ENCODE measurements at places on chromosomes 3 and 15.

DNA sequence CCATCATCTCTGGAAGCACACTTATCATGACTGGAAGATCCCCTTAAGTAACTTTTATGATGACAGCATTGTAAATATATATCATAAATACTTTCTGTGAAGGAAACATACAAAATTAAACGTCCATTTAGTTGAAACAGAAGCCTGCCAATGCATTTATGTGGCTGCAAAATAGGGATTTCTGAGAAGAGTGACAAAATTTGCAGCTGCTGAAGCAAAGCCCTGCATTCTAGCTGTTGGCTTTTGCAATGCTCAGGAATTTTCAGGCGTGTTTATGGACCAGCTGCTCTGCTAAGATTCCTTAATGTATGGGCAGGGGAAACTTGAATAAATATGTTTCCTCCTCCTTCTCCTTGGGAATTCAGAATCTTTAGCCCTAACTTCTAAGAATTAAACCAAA lies 137.3 kb downstream of the CACNA2D3 start:
- no peak for DNase-seq

DNA sequence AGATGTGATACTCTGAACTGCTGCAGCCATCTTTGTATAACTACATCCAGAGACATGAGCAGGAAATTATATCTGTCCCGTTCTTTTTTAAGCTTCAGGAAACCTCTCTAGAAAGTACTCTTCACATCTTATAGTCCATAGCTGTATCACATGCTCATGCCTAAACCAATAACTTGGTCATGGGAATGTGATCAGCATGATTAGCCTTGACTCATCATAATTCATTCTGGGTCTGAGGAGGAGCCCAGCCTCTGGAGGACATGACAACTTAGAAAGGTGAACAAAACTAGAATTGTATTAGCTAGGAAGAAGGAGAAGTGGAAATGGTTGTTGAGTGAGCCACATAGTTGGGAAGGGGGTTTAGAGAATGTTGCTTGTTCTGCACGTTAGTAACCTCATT lies 12.9 kb downstream of the PPM1L start:
- no peak for DNase-seq

GRCh38 chr3:160134964-160135363 lies 90.3 kb upstream of the C3orf80 start:
- DNase-seq, result no peak

DNA sequence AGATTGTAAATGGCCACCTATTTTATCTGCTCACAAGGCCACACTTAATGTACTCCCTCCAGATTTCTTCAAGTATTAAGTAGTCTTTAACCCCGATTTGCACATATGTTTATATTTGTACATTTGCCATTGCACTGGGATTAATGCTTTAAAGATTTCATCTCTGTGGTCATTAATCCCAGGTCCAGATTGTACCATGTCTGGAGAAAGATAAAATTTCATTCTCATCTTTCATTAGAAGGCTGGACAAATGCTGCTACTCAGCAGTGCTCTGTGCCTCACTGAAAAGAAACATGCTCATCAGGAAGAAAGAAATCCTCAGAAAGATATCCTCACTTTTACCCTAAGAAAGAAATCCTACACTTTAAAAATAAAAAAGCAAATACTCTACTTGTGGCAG lies 62.5 kb upstream of the LRRC3B start:
- DNase-seq, result no peak

- DNase-seq, result no peak
Observed at GRCh38 chr3:183401678-183402077, 26.7 kb downstream of the MCF2L2 start.

DNA sequence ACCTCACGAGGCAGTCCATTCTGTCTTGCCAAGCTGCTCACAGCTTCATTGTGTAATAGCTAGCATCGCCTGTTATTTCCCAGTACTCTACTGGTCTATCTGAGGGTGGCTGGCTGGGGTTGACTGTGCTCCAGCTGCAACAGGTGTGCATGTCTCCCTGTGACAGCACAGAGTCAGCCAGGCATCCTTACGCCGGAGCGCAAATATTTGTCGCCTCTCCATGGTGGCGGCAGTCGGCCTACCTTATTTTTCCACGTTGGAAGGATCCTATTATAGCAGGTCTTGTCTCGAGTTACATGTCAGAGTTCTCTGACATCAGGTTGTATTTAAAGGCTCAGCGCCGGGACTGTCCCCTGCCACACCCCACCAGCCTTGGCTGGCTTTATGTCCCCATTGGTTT lies 307.1 kb downstream of the TLE3 start:
- no peak for DNase-seq

DNA sequence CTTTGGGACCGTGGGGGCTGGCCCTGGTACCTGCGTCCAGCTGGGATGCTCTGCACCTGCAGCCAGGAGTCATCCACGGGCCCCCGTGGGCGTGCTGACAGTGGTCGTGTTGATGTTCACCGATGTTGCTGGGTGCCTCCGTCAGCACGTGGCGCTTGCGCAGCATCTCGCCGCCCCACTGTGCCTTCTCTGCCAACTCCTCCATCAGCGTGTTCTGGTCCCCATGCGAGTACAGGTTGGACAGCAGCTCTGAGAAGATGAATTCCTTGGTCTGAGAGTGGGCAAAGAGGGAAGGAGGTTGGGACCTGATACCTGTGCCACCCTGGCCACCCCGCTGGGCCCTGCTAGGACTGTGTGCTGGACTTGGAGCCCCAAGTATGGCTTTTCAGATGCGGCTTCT lies 61.4 kb downstream of the ADAMTS7 start:
- DNase-seq, result no peak

DNA sequence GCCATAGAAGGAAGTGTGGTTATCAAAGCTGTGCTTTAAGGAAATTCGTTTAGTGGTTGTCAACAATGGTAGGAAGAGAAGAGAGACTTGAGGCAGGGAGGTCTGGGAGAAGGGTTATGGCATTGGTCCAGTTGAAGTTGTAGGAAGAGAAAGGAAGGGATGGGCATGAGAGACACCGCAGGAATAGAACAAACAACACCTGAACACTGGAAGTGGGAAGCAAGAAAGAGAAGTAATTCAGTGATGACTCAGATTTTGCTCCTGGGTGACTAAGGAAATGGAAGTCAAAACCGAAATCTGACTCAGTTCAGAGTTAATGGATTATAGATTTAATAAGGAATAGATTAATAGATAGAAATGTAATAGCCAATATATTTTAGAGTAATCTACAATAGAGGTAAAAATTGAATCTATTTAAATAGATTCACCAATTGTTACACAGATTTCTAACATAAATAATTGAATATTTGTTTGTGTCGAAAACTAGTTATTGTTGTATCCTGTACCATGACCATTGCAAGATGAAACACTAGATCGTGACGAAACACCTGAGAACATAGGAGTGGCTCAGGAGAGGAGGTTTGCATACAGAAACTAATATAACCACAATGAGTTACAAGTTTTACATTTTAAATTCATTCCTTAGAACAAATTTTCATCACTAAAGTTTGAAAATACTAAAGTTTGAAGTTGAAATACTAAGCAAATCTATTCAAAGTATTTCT lies 36.0 kb downstream of the THBS1 start:
- DNase-seq, result no peak

DNA sequence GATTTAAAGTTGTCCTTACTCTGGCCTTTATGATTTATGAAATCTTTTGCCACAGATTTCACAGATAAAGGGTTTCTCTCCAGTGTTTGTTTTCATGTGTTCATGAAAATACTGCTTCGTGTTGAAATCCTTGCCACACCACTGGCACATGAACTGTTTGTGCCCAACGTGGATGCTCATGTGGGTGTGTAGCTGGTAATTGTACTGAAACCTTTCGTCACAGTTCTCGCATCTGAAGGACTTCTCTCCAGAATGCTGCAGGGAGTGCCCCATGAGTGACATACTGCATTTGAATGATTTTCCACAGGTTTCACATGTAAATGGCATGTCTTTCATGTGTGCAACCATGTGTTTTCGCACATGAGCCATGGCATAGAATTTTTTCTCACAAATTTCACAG lies 111.9 kb downstream of the DOCK3 start:
- DNase-seq, result no peak

DNA sequence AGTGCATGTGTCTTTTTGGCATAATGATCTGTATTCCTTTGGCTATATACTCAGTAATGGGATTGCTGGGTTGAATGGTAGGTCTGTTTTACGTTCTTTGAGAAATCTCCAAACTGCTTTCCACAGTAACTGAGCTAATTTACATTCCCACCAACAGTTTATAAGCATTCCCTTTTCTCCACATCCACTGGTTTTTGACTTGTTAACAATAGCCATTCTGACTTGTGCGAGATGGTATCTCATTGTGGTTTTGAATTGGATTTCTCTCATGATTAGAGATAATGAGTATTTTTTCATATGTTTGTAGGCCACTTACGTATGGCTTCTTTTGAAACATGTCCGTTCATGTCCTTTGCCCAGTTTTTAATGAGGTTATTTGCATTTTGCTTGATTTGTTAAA lies 117.7 kb downstream of the CHCHD4 start:
- no peak for DNase-seq

DNA sequence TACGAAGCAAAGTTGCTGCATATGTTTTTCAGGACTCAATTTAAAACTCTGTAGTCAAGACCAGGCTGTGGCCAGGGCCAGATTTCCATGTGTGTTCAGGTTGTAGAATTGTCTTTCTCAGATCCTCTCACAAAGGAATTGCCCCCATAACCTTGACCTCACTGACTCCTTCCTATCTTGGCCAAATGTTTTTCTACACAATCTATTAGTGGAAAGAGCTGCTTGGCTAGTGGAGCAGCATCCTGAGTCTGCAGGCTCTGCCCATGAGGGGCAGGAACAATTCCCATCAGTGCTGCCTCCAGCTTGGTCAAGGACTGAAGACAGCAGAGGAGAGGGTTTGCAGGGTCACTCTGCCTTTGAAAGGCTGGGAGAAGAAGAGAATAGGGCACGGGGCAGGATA lies 6.9 kb upstream of the TBC1D21 start:
- no peak for DNase-seq

- DNase-seq, result no peak
Observed at GRCh38 chr15:71736286-71736947, 73.9 kb upstream of the NR2E3 start.

DNA sequence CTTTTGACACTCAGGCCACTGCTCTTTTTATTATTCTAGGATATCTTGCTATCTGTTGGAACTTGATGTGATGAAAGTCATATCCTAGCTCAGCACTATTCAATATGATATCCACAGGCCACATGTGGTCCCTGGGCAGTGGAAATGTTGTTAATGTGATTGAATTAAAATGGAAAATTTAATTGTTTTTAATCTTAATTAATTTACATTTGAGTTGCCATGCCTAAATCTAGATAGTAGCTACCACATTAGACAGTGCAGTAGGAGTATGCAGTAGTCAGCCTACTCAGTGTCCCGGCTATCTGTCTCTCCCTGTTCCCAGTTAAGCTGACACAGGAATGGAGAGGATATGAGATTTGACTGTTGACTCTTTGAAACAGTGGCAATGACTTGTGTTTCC lies 460.2 kb downstream of the GBE1 start:
- no peak for DNase-seq

DNA sequence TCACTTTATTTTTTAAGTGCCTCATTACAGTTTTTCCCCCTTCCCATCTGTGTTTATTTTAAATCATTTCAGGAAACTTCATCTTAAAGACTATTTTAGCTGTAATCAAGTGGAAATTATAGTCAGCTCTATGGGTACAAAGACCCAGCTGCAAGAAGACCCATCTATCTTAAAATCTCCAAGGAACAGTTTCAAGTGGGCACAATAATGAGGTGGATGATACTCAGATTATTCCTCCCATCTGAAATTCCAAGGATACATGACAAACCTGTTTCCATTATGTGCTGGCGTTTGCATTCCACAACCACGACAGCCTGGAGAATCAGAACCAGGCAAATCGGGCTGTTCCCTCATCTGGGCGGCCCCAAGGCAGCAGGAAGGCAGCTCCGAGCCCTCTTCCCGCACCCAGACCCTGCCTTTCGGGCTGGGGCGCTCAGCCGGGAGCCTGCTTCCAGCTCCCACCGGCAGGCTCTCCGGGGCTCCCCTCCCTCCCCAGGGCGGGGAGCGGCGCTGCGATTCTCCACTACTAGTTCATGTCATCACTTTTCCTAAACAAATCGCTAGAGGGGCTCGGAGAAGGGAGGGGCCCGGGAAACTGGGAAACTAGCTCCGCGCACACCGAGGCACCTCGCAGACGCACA lies at the start of gene MGLL:
MGLL (minus strand) TSS at position 475 of the 641 bp plus-strand sequence; CDS start at position 278, 197 bp downstream.
- no peak for DNase-seq

DNA sequence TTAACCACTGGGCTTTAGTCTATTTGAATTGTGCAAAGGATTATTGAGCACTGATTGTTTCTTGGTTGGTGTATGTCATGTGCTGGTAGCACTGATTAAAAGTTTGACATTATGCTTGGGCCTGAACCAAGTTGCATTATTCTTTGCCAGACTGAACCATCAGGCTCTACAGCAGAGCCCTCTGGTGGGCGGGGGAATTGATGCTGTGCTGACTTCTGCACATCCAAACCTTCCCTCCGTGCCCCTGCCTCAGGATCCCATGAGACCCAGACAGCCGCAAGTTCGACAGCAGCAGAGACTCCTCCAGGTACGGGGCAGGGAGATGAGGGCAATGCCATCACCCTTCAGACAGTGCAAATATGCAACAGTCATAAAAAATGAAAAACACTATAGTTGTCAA lies 28.4 kb upstream of the P2RY12 start:
- DNase-seq, result no peak

GRCh38 chr3:51622868-51623267 lies 48.2 kb upstream of the TEX264 start:
- DNase-seq, result no peak

- DNase-seq, result no peak
Observed at GRCh38 chr15:37372064-37372463, 271.7 kb upstream of the MEIS2 start.

GRCh38 chr3:23365066-23365465 lies 161.9 kb downstream of the UBE2E2 start:
- DNase-seq, result no peak

DNA sequence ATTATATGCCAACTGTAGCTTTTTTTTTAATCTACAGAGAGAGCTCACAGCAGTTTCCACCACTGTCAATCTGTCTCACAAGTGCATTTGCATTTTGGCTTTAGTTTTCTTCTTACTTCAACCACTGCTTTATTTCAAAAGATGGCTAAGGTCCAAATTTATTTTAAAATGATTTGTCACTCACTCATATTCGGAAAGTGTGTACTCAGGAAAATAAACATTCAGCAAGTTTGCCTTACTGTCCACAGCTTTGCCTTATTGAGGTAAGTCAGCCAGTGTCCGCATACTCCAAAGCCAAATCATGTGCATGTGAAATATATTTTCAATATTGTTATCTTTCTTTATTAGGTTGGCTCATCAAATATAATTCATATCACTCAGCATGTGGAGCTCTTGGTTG lies 240.7 kb upstream of the ARHGEF26 start:
- no peak for DNase-seq

DNA sequence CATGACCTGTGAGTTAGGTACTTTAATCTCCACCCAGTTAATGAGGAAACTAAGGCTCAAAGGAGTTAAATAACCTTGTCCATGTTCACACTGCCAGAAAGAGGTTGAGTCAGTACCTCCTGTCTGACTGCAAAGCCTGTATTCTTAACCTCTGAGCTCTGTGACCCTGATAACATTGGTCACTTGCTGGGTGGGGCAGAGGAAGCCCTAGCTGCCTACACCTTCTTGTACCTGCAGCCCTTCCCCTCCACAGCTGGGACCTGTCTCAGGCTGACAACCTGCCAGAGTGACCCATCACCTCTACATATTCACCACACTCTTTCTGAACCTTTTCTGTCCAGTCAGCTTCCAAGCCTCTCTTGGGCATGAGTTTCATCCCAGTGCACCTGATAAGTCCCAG lies 106.1 kb upstream of the HES1 start:
- no peak for DNase-seq

Measured in CD4-positive, alpha-beta T cell treated with Interleukin-12 subunit alpha and Interleukin-12 subunit beta, for 1 hour (primary cell).